Astrocyte of the cerebellum (primary cell): ENCODE measurements at places on chromosomes 12 and 14.

- DNase-seq = no peak
Observed at GRCh38 chr14:94427016-94427613, 25.5 kb downstream of the SERPINA11 start.

DNA sequence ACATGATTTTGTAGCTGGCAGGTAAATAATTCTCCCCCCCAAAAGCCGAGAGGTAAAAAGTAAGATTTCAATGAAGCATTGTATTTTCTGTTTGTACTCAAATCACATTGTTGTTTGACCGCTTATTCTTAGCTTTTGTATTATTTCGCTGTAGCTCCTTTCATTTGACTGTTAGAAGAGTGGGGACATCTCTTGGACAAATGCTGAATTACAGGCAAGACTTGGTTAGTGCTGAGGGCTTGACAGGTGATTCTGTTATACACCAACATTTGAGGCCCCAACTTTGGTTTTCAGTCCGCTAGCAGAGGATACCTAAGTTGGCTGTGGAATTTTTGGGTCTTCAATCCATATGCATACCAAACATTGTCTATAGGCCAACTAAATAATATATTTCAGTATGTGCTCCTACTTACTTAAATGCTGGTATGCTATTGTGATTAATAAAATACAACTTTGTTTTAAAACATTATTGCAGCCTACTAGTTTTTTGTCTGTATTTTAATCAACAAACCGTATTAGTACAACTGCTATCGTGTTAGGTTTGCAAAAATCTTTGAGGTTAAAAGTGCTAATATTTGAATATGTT, 102.2 kb downstream of the ERC1 start:
- peak; percentile 57 for DNase-seq

- DNase-seq = no peak
Observed at GRCh38 chr12:106987846-106988245, 900 bp upstream of the MTERF2 start.

- DNase-seq = no peak
Observed at GRCh38 chr14:81435391-81436295, 35.5 kb upstream of the STON2 start.

DNA sequence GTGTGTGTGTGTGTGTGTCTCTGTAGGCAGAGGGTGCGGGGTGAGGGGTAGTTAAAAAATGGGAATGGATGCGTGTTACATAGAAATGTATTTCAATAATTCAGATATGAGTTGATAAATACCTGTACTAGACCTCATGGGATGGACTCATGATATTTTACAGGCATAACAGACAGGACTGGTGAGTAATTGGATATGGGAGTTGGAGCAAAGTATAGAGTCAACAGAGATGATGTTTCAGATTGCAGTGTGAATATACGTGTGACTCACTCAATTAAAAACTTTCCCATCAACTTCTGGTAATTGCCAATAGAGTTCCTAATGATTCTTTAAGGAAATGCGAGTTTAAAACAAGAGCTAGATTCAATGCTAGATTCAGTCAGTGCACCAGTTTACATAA, 711.9 kb downstream of the C12orf50 start:
- no peak for DNase-seq

- no peak for DNase-seq
Observed at GRCh38 chr12:5305425-5305824, 126.5 kb upstream of the NTF3 start.
